ENCODE measurements at places on chromosomes 5 and 9. TPM values are rescaled to one million over a fixed set of nuclear protein-coding genes. Genes with fewer than 3 reads are reported as not detected.

DNA sequence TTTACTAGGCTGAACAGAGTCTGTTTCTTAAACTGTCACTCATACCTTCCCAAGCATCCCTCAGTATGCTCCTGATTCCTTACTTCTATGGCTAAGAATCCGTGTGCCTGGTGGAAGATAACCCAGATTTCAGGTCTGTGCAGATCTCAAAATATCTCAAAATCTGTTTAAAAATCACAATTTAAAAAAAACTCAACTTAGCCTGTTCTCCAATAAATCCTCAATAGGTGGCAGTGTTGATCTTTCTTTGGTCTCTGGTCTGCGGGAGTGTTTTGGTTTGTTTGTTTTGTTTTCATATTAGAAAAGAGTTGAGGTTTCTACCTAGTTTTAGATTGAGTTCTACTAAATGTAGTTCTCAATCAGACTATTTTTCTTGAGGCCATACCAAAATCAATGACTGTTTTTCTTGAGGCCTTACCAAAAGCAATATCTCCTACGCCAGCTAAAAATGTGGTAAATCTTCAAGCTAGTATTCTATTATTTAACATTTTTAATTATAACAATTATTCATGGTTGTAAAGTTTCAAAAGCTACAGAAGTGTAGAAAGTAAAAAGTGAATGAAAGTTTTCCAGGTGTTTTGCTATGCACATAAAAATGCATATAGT is 57.9 kb downstream of the TGFBR1 start:
- peak; percentile 48 for DNase-seq

GRCh38 chr5:170760113-170760512 is 23.4 kb upstream of the GABRP start:
- DNase-seq, result no peak

The NPM1 gene
- total RNA-seq, result 1,562 TPM

The STKLD1 gene
- total RNA-seq, result 2.0 TPM

Data from activated CD4-positive, alpha-beta T cell treated with anti-CD3 and anti-CD28 coated beads, Interleukin-2, amount 10 ng/mL, durations not matched to agents 7 days and 5 days (primary cell).